ENCODE measurements at places on chromosomes 16 and 17. TPM values are rescaled to one million over a fixed set of nuclear protein-coding genes. Genes with fewer than 3 reads are reported as not detected.
A peak's percentile ranks its signal among the peaks of the same experiment; 100 is the strongest.

DNA sequence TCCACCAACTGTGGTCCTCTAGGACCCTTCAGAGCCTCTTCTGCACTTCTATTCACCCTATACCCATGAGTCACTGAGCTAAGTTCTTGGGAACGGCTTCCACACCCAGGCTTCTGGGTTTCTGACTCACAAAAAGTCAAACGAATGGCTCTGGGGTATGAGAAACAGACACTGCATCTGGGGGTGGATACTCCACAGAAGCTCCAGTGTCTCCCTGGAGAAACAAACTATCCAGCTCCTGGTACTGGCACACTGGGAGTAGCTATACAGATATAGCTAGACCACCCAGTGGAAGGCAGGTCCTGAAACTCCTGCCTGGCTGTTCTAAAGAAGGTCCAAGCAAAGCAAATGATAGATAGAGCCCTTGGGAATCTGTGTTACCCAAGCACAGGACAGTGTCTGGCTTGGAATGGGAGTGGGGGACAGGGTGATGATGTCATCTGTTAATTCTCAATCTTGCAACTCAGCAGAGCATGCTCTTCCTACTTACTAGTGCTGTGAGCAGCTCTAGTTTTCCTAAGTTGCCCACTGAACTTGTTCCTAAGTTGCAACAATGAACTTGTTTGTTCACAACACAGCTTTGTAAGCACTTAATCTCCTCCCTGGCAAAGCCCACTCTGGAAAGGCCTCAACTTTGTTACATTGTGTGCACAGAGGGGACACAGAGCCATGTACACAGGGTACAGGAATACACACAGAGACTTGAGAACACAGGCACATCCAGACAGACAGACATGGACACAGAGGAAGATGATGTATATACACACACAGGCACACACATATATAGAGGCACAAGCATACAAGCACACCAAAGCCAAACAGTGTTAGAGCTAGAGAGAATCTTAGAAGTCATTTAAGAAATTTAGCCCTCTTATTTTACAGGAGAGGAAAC lies 6.7 kb downstream of the MMP28 start:
- DNase-seq = peak; percentile 11

- no peak for DNase-seq
Measured at GRCh38 chr17:30950669-30951399, 20.0 kb upstream of the RNF135 start.

DNA sequence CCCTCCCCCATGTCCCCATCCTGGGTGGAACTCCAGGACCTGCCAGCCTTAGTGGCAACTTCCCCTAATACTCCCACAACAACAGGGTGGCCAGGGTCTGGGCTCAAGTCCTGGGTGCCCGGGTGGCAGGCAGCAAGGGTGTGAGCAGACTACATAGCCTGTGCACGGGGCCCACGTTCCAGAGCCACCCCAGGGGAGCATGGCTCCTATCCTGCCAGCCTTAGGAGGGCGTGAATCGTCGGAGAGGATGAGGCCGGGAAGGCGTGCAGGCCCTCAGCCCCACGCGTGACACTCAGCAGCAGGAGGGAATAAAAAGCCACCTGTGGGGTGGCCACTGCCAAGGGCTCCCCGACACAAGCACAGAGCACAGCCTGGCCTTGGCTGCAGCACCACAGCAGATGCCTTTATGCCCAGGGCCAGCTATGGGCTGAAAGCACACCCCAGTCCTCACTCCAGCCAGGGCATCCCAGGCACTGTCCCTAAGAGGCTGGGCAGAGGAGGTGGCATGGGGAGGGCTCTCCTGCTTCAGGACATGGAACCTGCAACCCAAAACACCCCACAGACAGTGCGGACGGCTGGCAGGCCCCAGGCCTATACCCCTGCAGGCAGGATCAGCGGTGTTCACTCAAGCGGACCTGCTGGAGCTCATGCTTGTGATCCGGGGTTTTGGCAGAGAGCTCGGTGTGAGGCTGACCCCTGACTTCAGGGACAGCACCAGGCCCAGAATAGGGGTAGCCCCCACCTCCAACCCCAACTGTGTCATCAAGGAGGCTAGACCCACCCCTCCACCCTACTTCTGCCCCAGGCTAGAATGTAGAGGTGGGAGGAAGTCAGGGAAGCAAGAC lies 2.7 kb downstream of the BCAR1 start:
- no peak for DNase-seq

GRCh38 chr16:58494981-58495520 lies 4.9 kb upstream of the NDRG4 start:
- DNase-seq = no peak

DNA sequence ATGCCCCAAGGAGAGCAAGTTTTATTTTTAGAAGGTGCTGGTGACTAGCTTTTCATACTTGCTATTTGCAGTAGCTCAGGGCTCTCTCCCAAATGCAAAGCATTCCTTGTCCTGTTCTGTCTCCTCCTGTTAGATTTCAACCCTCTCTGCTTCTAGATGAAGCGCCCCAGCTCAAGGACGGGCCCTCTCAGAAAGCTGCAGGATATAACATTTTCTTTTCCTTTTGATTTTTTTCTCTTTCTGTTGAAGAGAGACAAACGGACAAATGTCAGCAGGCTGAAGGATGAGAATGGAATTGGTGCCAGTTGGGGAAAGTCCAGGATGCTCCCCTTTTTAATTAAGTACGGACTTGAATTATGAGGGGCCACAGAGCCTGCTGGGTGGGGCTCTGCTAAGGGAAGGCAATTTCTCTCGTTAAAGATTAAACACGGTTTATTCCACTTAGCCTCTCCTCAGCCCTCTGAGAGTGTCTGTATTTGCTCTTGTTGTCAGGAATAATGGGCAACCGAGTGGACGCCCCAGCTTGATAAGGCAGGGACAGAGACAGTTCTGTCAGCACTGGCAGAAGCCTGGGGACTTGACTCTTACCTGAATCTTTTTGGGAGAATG lies 6.2 kb upstream of the ETV4 start:
- DNase-seq = no peak

- DNase-seq = no peak
Measured at GRCh38 chr16:88527186-88527936, 42.8 kb upstream of the ZC3H18 start.

DNA sequence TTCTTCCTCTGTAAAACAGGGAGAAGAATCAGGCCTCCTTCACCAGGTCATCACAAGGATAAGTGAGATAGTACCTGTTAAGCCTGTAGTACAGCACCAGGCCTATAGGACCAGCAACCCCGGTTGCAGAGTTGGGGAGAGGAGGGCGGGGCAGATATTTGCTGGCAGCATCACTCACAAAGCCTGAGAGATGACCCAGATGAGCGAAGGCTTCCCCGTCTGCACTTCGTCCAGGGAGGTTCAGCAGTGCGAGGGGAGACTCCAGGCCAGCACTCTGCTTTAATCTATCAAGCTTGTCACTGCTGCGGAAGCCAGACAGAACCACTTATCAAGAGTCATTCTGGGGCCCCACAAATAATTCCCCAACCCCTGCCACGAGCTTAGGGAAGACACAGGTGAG lies 15.8 kb upstream of the RBBP6 start:
- DNase-seq = peak; percentile 64

DNA sequence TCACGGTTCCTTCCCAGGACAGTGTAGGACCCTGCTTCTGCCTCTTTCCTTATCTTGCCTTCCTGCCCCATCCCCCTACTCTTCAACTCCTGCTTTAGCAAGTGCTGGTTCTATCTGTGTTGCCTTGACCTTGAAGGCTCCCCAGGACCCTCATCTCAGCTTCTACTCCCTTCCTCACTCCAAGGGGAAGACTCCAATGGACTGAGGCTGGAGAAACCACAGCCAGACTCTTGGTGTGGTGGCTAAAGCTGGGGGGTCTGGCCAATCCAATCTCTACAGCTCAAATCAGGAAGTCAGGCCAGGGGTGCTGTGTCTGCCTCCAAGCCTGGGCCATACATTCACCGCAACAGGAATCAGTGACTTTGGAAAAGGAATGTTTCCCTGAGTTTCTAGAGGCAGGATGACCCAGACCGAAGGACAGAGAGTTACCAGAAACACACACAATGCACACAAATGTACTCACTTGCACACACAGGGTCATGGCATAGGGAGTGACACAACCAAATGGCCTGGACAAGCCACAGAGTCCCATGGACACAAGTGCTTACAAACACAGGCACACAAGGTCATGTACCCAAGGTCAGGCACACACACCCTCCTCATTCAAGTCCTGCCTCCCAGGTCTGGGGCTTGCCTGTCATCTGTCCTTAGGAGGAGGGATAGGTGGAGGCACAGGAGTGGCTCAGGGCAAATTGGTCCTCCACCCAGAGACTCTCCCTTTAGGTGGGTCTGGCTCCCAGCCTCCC lies 1.7 kb upstream of the HSD11B2 start:
- no peak for DNase-seq

DNA sequence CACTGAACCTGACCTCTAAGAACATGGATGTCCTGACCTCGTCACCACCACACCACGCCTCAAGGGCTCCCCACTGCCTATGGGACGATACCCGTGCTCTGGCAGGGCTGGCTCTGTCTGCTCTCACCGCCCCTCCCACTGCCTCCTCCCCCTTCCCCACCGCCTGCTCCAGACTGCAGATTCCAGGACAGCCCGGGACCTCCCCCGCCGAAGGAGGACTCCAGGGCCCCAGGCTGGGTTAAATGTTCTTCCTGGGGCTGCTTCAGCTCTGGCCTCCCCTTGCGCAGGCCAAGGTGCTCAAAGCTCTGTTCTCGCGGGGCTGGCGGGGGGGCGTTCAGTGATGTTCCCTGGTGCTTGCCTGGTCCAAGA lies 3.1 kb downstream of the NPW start:
- DNase-seq = no peak

- no peak for DNase-seq
Measured at GRCh38 chr17:18361837-18362697, 1.3 kb downstream of the SHMT1 start.

- no peak for DNase-seq
Measured at GRCh38 chr16:56985288-56985961, 3.9 kb upstream of the NLRC5 start.

DNA sequence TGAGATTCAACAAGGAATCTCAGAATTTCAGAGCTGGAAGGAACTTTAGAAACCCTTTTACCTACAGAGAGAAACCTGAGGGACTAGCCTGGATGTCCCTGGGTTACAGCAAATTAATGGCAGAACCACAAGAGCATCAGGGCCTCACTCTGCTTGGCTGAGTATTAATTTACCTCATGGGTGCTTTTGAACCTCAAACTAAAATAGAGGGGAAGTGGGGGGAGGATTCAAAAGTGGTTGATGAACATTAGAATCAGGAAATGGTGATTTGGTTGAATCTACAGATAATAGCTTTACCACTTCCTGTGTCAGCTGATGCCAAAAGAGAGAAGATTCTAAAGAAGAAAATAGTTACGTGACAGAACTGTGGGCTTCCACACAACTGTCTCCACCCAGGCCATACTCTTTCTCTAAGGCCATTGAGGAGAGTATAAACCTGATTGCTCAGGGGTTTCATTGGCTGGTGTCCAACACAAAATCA lies 11.3 kb upstream of the SKAP1 start:
- DNase-seq = no peak

DNA sequence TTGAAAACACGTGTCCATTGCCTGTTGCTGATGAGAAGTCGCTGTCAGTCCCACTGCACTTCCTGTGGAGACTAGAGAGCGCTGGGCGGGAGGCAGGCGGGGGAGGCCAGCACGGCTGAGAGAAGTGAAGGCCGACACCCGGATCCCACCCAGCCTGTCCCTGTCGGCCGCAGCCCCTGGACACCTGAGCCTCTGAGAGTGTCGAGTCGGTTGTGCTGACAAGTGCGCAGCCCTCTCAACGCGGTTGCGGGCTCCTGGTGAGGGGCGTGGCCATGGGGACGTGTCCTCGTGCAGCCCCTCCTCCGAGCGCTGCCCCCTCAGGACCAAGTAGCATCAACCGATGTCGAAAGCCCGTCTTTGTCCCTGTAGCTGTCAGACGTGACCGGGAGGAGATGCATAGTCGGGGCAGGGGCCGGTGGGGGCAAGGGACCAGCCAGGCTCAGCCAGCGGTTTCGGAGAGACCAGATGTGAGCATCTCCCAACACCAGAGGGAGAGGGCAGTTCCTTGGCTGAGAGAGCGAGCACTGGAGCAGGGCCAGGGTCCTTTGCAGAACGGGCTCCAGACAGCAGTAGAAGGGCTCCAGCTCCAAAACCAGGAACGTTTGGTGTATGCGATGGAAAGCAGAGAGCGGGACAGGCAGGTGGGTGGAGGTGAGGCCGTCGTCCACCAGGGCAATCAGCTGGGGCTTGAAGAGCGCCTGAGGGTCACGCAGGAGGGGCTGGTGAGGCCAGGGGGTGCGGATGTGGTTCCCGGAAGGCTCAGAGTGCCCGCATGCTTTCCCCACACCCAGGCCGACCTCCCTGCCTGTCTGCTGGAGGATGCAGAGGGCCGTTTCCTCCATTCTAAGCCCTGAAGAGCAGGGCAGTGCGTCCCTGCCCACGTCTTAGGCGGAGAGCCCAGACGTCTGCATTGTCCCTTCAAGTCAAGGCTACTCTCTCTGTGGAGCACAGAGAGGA lies 43.3 kb upstream of the CHMP6 start:
- DNase-seq = no peak

DNA sequence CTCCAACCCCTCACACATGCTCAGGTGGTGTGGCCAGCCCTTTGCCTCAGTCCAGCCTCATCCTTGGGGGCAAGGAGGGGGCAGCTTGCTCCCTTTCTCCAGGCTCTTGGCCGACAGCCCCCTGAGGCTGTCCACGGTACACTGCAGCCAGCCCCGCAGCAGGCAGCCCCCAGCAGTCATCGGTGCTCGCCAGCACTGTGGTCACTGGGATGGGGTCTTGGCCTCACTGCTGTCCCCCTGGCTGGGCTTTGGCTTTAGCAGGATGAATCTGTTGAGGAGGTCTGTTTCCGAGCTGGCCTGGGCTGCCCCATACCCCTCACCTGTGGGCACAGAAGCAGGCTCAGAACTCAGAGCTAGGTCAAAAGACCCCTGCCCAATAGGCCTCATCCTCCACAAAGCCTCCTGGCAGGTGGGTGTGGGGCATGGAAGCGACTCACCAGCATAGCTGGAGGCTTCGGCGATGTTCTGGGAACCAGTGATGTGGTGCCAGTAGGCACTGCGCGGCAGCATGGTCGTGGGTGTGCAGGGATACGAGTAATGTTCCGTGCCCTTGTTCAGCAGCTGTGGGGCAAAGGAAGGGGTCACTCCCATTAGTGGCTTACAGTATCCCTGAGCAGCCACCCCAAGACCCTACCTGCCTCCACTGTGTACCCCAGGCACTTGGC lies 10.8 kb downstream of the POLR2C start:
- DNase-seq = no peak

TBC1D3B gene
- total RNA-seq = 3.3 TPM

PYY gene
- total RNA-seq = not detected

CFAP97D1 gene
- total RNA-seq = not detected

C17orf78 gene
- not detected for total RNA-seq

TMC8 gene
- total RNA-seq = 8.4 TPM

PRR11 gene
- total RNA-seq = 2.9 TPM

EPX gene
- not detected for total RNA-seq
